ENCODE measurements at places on chromosomes 3 and 15. TPM values are rescaled to one million over a fixed set of nuclear protein-coding genes. Genes with fewer than 3 reads are reported as not detected.

Gene SH2D7
- total RNA-seq: not detected

Gene ROPN1
- total RNA-seq: not detected

Gene RAD51
- total RNA-seq: 36.4 TPM

Gene SERPINI2
- not detected for total RNA-seq

Gene SEMA3G
- 2.5 TPM for total RNA-seq

Gene SLC12A1
- 0.39 TPM for total RNA-seq

DNA sequence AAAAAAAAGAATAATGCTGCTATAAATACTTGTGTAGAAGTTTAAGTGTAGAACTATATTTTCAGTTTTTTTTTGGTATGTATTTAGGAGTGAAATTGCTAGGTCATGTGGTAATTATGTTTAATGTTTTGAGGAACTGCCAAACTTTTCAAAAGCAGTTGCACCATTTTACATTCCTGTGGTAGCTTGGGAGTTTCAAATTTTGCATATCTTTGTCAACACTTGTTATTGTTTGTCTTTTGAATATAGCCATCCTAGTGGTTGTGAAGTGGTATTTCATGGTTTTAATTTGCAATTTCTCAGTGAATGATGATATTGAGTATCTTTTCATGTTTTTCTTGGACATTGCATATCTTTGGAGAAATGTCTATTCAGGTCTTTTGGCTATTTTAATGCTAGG, 30.4 kb downstream of the SKIL start:
- no peak for DNase-seq

GRCh38 chr15:77426377-77426776, 5.7 kb downstream of the HMG20A start:
- DNase-seq: no peak

GRCh38 chr15:68843425-68844311, 23.0 kb upstream of the ANP32A start:
- DNase-seq: peak; percentile 65

- no peak for DNase-seq
These were observed 990 bp upstream of the ZNF148 start for GRCh38 chr3:125375950-125376679.

GRCh38 chr3:181712553-181713279, 991 bp downstream of the SOX2 start:
- DNase-seq: no peak

DNA sequence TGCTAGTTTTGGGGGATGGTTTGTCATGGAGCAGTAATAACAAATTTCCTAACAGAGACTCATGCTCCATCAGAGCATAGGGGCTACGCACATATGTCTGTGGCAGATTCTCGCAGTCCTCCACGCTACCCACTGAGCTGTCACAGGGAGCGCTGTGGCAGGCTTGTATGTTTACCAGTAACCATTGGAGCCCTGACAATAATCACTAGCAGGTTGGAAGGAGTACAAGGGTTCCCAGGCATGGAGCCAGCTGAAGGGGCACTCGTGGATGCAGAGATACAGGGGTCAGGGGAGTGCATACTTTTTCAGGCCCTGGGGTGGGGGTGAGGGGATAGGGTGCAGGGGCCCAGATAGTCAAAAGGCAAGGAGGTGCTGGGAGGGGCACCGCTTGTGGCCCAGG, 7.9 kb upstream of the GP9 start:
- DNase-seq: no peak

- DNase-seq: no peak
These were observed 142.1 kb upstream of the CGNL1 start for GRCh38 chr15:57234156-57234555.

- no peak for DNase-seq
These were observed 92.9 kb downstream of the THRB start for GRCh38 chr3:24401811-24402185.

Measured in WTC11 (cell line).